NCI-H460 (cell line): ENCODE measurements at places on chromosomes 6 and 20. TPM values are rescaled to one million over a fixed set of nuclear protein-coding genes. Genes with fewer than 3 reads are reported as not detected.

DNA sequence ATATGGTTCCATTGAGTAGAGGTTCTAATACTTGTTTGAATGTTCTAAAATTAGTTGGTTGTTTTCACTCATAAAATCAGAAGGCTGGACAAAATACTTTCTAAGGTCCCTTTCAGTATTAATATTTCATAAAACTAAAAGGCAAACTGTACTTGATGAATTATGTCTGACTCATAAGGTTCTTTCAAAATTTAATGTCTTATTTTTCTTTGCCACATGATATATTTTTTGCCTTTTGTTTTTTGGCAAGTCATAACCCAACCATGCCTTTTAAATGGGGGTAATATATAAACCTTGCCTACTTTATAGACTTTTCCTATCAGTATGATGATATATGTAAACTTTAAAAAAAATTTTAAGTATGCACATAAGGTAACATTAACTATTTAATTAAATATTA, 244.7 kb downstream of the PTPRK start:
- DNase-seq = no peak

- DNase-seq = no peak
Measured at GRCh38 chr6:125293587-125293986, 8.2 kb downstream of the HDDC2 start.

DNA sequence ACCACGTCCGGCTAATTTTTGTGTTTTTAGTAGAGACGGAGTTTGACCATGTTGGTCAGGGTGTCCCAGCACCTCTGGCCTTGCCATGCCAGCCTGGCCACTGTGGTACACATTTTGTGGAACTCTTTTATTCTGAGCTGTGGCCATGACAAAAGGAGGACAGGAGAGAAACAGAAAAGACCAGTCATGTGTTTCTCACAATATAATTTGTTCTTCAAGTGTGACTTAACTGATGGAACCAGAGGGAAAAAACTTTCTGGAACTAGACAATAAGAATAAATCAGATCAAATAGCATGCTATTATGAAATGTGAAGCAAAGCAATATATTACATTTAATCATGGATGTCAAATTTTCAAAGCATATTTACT, 4.2 kb upstream of the RNASET2 start:
- no peak for DNase-seq

DNA sequence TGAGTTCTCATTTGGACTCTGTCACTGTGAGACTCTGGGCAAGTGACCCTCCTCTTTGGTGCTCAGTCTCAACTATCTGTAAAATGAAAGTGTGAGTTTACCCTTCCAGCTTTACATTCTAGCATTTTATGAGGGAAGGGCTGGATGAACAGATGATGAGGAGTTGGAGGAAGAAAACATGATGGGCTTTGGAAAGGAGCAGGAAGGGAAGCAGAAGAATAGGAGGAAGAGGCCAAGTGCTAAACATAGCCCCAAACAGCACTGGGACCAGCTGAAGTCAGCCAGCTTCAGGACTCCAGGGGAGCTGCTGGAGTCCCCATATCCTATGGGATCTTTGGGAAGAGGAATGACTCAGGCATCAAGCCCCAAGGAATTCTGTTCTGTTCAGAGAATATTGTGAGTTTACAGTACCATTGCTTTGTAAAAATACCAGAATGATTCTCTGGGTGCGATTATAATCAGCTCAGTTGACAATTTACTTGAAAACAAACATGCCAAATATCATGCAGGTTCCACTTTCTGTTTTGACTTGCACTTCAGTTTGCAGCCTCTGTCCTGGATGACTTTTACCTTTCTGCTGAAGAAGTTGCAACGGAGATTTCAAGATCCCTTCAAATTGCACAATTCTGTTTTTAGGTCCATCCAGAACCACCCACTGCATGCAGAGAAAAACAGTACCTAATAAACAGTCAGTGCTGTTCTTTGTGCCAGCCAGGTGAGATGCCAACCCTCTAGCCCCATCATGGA, 3.2 kb downstream of the CD40 start:
- DNase-seq = no peak

DNA sequence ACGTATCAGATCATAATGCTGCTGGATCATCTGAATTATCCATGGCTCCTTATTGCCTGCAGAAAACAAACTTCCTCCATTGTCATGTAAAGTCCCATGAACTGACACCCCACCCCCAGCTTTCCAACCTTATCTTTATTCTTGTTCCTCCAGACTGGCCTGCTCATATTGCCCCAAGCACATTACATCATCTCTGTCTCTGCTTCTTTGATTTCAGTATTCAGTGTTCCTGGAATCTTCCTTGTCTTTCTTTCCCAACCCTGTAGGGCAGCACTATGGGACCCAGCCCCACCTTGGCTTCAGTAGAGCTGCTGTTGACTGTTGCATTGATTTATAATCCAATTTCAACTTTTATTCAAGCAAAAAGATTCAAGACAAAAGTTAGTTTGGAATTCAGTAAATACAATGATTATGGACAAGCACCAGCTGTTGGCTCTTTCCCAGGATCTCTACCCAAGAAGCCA, 187.5 kb upstream of the ECI2 start:
- no peak for DNase-seq

DNA sequence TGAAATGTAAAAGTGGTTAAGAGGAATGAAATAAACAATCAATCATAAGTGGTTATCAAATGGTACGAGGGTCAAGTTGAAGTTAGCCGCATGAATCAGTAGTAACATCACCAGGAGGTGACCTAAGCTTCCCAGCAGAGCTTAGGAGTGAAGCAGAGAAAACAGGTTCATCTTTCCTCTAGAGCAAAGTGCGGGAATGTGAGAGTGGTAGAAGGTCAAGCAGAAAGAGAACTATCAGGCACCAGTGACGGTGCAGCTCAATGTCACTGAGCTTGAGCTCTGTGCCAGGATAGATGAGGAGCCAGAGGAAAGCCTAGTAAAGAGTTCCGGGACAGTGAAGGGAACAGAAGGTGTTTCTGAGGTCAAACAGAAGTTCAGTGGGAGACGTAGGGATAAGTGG, 20.8 kb upstream of the TNFAIP3 start:
- DNase-seq = no peak

- no peak for DNase-seq
Measured at GRCh38 chr6:118288355-118289124, 259.6 kb upstream of the PLN start.

GRCh38 chr6:36196113-36196879, at the start of gene BRPF3:
BRPF3 (plus strand) TSS chr6:36196744; CDS start chr6:36200323, 3,579 bp downstream.
- peak; percentile 39 for DNase-seq

DNA sequence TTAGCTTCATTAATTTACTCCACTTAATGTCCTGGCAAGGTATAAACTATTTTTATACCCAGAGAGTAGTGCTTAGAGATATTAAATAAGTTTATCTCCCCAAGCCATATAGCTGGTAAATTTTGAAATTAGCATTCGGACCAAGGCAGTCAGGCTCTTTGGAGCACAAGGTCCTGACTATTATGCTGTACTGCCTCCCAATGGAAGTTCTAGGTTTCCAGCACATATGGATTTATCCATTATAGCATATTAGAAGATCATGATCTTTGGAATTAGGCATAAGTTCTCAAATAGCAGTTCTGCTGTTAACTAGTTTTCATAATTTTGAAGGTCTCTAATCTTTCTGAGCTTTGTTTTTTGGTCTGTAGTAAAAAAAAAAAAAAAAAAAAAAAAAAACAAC, 835.3 kb upstream of the EPHA7 start:
- no peak for DNase-seq

- DNase-seq = no peak
Measured at GRCh38 chr6:41502566-41502916, 43.6 kb upstream of the FOXP4 start.

GRCh38 chr6:121040831-121041230, 293.4 kb downstream of the TBC1D32 start:
- no peak for DNase-seq

- DNase-seq = no peak
Measured at GRCh38 chr6:111658462-111659154, 52.9 kb upstream of the TRAF3IP2 start.

DNA sequence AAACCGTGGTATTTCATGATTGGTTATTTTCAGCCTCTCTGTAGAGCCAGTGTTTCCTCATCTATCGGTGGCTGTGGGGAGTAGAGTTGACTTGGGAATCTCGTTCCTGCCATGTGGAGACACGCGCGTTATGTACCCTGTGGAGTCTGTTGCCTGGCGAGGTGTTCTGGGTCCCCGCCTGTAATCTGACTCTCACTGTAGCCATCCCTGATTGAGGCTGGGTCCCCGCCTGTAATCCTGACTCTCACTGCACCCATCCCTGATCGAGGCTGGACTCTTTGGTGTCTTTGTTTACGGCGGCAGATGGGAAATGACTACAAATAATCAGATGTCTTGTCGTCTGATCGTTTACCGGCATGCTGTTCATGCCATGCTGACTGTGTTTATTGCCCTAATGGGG, 153.9 kb downstream of the DTNBP1 start:
- no peak for DNase-seq

- no peak for DNase-seq
Measured at GRCh38 chr6:91539456-91539855, 952.6 kb upstream of the MAP3K7 start.

DNA sequence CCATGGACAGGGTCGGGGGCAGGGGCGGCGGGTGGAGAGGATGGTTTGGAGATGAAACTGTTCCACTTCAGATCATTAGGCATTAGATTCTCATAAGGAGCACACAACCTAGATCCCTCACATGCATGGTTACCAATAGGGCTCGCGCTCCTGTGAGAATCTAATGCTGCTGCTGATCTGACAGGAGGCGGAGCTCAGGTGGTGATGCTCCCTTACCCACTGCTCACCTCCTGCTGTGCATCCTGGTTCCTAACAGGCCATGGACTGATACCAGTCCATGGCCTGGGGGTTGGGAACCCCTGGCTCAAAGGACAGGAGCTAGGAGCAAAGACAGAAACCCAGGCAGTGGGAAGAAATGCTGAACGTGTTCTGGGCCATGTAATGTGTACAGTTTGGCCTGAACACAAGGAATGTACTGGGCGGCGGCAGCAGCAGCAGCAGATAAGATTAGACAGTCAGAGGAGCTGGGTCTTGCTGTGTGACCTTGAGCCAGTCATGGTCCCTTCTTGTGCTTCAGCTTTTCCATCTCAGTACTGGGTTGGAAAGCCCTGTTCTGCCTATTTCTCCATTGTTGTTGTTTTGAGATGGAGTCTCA, 4.7 kb upstream of the SPAG4 start:
- DNase-seq = no peak

GRCh38 chr6:148336901-148337300, 5.7 kb upstream of the SASH1 start:
- no peak for DNase-seq

DNA sequence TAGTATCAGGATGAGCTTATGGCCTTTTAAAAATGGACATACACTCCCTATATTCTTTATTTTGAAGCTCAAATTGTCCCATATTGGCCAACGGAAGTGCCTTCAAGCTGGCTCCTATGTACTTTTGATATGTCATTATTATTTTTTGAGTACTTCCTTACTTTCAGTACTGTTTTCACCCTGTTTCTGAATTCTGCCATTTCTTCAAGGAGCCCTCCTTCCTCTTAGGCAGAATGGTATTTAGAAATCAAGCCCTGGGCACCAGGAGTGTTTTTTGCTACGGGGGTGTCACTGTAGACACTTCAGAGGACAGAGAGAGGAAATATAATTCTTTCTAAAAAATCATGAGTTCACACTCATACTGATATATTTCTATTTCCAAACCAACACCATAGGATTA, 5.5 kb upstream of the MYLK4 start:
- DNase-seq = no peak

- no peak for DNase-seq
Measured at GRCh38 chr20:16699293-16699692, 30.5 kb upstream of the SNRPB2 start.

Gene LY6G6C
- not detected in 2 replicates for total RNA-seq

Gene BPIFB1
- not detected in 2 replicates for total RNA-seq

Gene BMP2
- total RNA-seq = 6.6 and 7.1 TPM in 2 replicates

Gene COL11A2
- total RNA-seq = 0.05 TPM in 1 of 2 replicates, not detected in the other

Gene FHL5
- not detected in 2 replicates for total RNA-seq

Gene KIF6
- 0.23 TPM in 1 of 2 replicates, not detected in the other for total RNA-seq

Gene CD83
- total RNA-seq = 1.7 and 2.7 TPM in 2 replicates
